ENCODE measurements at places on chromosomes 1 and 21. TPM values are rescaled to one million over a fixed set of nuclear protein-coding genes. Genes with fewer than 3 reads are reported as not detected.

- DNase-seq = peak; percentile 36
Measured at GRCh38 chr1:111989531-111990025, at the start of gene KCND3. KCND3 (minus strand) TSS chr1:111989668.

GRCh38 chr1:167950569-167950968 lies 13.7 kb upstream of the MPC2 start:
- DNase-seq = no peak

The RNF19B gene
- total RNA-seq = 72.4 TPM

DNA sequence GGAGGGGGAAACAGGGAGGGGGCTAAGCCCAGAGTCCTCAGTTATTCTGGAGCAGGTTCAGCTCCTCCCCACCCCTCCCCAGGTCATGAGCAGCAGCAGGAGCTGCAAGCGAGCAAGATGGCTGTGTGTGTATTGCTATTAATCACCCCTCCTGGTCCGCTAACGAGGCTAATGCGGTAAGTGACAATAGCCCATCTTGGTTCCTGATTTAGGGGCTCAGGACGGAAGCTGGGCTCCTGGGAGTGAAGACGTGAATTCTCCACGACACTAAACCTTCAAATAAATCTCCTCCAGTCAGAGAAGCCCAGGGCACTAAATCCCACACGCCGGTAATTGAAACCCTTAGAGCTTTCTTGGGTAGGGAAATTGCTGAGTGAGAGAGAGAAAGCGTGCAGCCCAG lies 76.1 kb downstream of the TMEM53 start:
- no peak for DNase-seq

- DNase-seq = no peak
Measured at GRCh38 chr1:2778220-2778592, 23.3 kb downstream of the TTC34 start.

DNA sequence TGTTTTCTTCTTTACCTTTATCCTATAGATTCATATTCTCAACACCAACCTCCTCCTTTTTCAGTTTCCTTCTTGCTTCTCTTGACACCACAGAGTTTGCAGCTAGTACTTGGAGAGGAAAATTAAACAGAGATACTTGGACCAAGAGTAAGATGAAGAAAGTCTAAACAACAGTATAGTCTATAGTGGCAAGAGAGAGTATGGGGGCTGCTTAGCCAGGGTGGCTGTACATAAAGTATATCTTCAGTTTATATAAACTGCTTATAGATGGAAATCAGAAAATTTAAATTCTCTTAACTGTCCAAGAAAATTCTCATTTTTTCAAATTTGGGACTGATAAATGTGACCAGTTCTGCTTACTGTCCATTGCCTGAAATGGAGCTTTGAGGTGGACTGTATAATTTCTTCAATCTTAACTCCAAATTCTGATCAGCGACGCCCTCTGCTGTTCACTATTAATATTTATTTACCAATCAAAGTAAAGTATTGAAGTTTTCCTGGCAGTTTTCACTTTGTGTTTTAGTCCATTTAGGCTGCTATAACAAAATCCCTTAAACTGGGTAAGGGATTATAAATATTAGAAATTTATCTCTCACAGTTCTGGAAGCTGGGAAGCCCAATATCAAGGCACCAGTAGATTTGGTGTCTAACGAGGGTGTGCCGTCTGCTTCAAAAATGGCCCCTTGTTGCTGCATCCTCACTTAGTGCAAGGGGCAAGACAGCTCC lies 14.8 kb upstream of the METTL18 start:
- DNase-seq = no peak

The TMEM51 gene
- total RNA-seq = not detected

The PRRX1 gene
- total RNA-seq = not detected

The OPTC gene
- total RNA-seq = not detected

DNA sequence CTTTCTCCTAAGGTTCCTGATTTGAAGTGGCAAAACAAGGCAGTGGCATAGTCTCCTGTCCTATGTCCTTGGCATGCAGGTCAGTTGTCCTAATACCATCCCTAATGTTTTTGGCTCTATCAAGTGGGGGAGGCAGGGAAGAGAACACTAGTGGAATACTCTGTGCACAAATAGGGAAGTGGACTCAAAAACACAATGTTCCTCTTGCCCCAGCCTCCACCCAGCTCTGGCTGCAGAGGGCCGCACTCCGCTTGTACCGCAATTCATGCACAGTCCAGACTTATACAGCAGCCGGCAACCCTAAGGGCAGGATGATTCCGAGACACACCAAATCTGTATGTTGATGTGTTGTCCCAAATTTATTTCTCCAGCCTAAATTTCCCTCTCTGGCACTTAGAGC lies 14.5 kb downstream of the PLEKHO1 start:
- DNase-seq = no peak

The PERM1 gene
- not detected for total RNA-seq
